ENCODE measurements at places on chromosomes 7 and 10.

DNA sequence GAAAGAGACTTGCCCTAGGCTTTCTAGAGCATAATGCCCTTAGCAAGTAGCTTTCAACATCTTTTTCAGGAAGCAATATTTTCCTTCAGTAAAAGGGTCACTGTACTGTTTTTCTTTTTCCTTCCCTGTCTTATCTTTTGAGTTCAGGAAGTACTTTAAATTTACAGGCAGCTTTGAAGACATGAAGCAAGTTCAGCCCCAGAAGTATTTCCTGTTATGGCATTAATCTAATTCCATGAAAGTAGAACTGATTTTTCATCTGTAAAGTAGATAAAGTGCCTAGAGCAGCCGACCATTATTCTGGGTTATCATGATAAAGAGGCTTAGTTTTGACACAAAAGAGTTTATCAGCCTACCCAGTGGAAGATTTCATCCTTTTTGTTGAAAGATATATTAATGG, 288.2 kb downstream of the ADK start:
- DNase-seq: no peak

- peak; percentile 76 for DNase-seq
These were observed 537 bp downstream of the FOXK1 start for GRCh38 chr7:4682621-4683042.

DNA sequence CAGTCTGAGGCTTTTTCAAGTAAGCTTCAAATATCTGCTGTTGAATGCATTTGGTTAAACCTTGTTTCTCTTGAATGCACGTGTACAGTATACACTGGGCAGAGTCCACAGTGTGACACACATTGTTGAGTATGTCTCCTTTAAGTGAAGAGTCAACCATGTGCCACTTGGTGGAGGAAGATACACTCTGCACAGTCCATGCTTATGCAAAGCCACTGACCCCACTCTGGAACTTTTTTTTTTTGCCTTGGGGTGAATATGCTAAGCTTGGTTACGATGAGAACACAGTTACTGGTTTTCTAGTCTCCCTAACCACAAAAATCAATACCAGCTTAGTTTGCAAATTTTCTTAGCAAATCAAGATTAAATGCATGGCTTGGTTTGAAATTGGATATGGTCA, 186.8 kb upstream of the VIPR2 start:
- no peak for DNase-seq

DNA sequence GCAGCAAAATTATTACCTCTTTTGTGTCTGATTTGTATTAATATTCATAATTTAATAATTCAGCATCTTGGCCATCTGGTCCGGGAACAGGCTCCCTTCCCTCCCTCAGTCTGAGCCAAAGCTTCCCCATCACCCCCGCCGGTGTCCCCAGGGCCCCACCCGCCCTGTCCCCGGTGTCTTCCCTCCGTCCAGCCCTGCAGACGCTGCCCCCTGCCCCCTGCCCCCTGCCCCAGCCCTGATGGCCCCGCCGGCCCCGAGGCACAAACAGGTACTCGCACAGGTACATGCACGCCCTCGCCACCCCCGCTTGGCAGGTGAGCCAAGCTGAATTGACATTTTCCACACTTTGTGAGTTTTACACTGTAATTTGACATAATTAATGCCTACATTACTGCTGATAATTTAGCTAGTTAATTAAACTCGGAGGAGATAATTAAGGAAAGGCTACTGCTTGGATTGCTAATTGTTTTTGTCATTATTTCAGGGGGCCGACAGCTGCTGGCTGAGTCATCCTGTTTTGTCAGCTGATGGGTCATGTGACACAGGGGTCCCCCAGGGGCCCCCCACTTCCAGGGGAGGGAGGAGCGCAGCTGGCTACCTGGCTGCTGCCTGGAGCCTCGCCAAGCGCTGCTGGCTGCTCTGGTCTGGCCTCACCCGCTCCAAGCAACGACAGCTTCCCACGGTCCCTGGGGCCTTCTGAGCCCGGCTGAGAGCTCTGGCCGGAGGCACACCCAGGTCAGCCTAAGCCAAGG, 36.6 kb downstream of the MICALL2 start:
- DNase-seq: no peak

GRCh38 chr10:119306514-119306951, 99.2 kb downstream of the GRK5 start:
- no peak for DNase-seq

- DNase-seq: no peak
These were observed 191.5 kb downstream of the DIP2C start for GRCh38 chr10:497898-498451.

DNA sequence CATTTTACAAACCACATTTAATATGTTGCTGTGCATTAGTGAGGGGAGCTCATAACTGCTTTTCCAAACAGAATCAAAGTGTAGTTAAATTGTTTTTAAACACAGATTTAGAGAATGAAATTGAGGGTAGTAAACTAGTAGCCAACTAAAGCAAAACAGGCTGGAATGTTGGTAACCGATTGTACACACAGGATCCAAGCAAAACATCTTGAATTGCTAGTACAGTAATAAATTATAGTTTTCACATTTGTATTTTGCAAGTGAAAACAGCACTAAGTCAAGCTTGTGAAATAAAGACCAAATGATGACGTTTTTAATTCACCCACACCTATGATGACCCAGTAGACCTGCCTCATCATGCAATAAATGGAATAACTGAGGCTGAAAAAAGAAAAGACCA, 198.3 kb downstream of the HDAC9 start:
- no peak for DNase-seq

- no peak for DNase-seq
These were observed 126.4 kb upstream of the GHITM start for GRCh38 chr10:84012831-84013458.

GRCh38 chr7:98186452-98187137, 24.6 kb upstream of the BHLHA15 start:
- no peak for DNase-seq

DNA sequence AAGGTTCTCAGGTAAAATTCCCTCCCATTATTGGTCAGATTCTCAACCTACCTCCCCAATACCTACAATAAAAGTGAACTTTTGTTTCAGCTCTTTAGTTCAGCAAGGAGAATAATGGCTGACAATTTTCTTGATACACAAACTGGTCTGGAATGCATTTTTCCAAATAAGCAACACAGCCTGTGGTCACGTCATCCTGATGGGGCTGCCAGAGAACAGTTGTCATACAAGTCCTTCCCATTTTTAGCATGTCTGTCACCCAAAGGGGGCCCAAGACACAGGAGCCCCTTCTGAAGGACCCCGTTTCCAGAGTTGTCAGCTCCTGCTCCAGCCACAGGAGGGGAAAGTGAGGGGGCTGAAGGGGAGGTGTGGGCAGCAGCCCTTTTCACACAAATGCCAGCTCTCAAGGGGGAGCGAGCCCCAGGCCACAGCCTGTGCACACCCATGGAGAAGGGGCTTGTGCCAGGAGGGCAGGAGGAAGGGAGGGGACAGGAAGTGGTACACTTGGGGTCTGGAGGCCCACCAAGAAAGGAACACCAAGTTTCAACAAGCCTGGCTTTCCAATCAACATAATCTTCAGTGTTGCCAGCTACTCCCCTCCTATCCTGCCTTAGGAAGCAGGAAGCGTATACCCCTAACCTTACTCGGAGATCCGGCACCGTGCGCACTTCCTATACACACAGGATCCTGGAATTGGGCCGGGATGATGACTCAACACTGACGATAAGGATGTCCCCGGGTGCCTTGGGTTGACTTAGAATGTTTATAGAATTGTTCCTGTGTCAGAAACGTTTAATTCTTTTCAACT, 43.4 kb upstream of the PDLIM1 start:
- DNase-seq: no peak

- no peak for DNase-seq
These were observed 13.1 kb downstream of the ATOH7 start for GRCh38 chr10:68218786-68219185.

DNA sequence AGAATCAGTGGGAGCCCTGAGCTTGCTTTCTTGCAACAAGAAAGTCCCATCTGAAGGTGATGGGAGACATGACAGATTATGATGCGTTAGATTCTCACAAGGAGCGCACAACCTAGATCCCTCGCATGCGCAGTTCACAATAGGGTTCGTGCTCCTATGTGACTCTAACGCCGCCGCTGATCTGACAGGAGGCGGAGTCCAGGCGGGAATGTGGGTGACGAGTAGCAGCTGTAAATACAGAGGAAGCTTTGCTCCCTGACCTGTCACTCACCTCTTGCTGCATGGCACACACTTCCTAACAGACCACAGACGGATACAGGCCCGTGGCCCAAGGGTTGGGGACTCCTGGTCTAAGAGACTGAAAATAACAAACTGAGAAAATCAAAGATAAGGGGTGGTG, 1163.4 kb upstream of the AUTS2 start:
- no peak for DNase-seq

DNA sequence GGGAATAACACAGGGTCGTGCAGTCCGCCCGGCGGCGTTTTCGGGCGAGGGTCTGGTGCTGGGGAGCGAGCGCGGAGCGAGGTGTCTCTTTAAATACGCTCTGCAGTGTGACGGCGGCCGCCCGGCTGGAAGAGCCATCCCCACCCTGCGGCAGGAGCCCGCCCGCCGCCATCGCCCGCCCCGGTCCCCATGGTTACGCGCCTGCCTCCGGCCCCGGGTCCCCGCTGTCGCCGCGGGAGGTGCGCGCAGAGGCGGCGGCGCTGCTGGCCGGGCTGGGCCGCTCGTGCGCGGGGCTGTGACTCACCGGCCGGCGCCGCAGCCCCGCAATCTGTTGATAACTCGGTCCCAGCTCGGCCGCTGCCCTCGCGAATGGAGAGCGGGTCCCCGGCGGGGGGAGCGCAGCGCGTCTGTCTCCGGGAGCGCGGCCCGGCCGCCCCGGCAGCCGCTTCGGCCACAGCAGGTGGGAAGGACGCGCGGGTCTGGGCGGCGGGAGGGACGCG, at the start of gene ADGRA1:
Gene ADGRA1, plus strand, starts transcription at position 246 of the 500 bp plus-strand sequence. CDS start 986 bp downstream, outside the sequence.
- DNase-seq: no peak

GRCh38 chr7:94635687-94636086, 20.2 kb downstream of the SGCE start:
- no peak for DNase-seq

GRCh38 chr10:74096777-74097176, 53.9 kb downstream of the AP3M1 start:
- DNase-seq: no peak

- DNase-seq: no peak
These were observed 5.8 kb downstream of the UPP1 start for GRCh38 chr7:48094861-48095293.

DNA sequence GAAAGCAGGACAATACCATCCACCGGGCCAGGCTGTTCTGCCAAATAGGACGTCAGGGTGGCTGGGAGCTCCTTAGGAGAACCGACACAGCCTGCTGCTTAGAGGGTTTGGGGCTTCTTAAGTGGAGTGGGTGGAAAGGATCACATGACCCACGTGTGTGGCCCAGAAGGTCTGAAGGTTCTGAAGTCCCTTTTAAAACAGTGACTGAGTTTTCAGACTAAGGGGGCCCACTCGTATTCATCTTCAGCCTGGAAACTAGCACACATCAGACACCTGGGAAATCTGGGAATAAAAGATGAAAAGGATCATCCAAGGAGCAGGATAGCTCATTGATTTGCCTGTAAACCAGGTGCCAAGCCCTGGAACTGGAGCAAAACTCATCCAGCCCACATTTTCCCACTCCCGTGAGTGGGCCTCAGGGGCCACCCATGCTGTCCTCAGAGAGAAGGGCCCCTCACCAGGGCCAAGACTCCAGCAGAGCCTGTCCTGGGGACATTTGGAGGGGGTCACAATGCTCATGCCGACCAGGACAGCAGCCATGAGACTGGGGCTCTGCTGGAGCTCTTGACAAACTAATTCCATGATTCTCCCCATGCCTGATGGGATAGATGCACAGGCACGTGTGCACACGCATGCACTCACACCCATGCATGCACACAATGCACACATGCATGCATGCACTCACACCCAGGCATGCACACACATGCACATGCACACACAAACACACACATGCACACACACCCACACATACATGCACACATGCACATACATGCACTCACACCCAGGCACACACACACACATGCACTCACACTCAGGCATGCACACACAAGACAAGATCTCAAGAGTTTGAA, 168.8 kb upstream of the PPP2R2D start:
- DNase-seq: no peak
